Stimulated activated CD8-positive, alpha-beta memory T cell treated with anti-CD3 and anti-CD28 coated beads, Interleukin-7, amount 100 ng/mL, for 4 hours (primary cell): ENCODE measurements at places on chromosomes 2 and 18.

DNA sequence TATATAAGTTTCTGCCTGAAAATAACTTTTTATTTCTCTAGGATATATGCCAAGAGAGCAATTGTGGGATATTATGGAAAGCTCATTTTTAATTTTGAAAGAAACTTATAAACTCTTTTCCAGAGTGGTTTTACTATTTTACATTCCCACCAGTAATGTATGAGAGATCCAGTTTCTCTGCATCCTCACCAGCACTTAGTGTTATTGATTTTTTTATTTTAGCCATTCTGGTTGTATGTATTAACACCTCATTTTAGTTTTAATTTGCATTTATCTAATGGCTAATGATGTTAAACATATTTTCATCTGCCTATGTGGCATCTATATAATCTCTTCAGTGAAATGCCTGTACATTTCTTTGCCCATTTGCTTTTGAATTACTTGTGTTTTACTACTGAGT, 597.7 kb upstream of the RAB6C start:
- no peak for DNase-seq

DNA sequence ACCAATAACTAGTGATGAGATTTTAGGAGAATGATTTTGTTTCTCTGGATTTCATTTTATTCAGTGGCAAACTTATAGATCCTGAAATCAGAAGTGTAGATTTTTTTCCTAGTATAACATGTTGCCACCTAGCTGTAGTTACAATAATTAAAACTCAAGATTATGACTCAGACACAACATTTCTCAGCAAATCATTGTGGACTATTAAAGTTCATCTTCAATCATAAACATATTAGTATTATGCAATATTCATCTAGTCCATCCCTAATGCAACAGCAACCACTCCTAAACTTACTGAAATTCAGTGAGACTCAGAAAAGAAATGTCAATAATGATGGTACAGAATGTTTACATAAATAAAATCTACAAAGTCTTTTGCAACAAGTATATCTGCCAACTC, 51.3 kb downstream of the USP34 start:
- no peak for DNase-seq

- no peak for DNase-seq
Observed at GRCh38 chr18:9617006-9617542, 2.7 kb upstream of the PPP4R1 start.

- no peak for DNase-seq
Observed at GRCh38 chr18:34493099-34493544, 217.0 kb upstream of the DTNA start.

DNA sequence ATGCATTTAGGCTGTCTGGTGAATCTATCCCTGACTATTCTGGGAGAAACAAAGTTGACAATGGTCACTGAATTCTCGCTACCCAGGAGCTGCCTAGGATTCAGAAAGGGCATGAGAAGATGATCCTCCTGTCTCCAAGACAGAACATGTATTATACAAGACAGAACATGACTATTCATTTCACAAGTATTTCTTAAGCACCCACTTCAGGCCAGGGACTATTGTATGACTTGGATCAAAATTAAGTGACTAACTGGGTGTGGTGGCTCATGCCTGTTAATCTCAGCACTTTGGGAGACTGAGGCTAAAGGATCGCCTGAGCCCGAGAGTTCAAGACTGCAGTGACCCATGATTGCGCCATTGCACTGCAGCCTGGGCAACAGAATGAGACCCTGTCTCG, 235.8 kb upstream of the RAB12 start:
- no peak for DNase-seq

DNA sequence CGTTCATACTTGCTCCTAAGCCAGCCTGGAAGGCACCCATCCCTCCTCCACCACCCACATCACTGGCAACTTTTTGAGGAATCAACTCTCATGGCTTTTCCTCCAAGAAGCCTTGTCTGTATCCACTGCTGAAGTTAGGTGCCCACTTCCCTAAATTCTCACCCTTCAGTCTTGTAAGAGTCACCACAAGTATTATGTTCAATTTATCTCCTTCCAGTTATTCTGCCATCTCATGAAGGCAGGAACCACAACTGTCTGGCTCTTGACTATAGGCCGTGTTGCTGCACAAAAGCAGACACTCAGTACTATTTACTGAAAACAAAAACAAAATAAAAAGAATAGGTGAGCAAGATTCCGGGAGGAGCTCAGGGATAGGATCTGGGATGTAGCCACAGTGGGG, 234.8 kb downstream of the CYRIA start:
- no peak for DNase-seq

DNA sequence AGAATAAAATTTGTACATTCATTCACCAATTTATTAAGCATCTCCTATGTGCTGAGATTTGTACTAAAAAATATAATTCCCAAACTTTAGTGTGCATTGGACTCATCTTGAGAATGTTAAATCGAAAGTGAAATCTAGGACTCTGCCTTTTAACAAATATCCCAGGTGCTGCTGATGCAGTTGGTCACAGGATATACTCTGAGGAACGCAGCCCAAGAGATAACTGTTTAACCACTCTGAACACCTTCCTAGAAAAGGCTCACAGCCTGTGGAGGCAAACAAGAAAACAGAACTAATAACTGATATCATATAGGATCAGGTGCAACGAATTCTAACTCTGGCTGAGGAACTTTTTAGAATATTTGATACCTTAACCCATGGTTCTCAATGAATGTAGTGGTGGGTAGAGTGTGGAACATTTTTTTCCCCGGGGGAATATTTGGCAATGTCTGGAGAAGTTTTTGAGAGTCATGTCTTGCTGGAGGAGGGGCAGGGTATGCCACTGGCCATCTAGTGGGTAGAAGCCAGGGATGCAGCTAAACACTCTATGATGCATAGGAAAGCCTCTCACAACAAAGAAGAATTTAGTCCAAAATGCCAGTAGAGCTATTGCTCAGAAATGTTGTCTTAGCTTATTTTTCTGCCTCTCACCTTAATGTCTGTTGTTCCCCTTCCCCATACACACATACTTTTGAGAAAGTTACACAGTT, 96.5 kb downstream of the EHBP1 start:
- DNase-seq = no peak

GRCh38 chr18:45463451-45463850, 151.8 kb upstream of the SLC14A2 start:
- DNase-seq = no peak

- no peak for DNase-seq
Observed at GRCh38 chr2:179096090-179096489, 46.2 kb upstream of the CCDC141 start.

GRCh38 chr2:203662951-203663350, 43.5 kb upstream of the CD28 start:
- no peak for DNase-seq

GRCh38 chr2:41884718-41885117, 163.1 kb upstream of the PKDCC start:
- DNase-seq = no peak

GRCh38 chr18:27121108-27121507, 64.0 kb downstream of the CHST9 start:
- no peak for DNase-seq

DNA sequence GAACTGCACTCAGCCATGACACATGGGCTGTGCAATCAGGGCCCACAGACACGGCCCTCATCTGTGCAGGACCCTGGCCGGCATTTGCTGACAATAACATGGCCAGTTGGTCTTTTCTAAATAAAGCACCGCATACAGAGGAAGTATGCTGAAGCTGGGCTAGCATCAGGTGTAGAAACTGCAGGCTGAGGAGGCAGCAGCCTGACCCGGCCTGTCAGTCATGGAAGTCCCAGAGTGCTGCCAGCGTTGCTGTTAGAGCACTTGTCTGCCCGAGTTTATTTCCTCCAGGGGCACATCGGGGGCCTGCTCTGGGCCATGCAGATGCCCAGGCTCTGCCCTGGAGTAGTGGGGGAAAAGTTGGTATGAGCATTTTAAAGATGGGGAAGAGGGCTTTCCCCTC, 4.1 kb upstream of the PTPN18 start:
- DNase-seq = no peak

- DNase-seq = no peak
Observed at GRCh38 chr2:15557887-15558311, 3.2 kb downstream of the NBAS start.

GRCh38 chr18:62450546-62451410, 72.0 kb upstream of the ZCCHC2 start:
- no peak for DNase-seq

GRCh38 chr18:57980573-57981307, 63.3 kb upstream of the NEDD4L start:
- DNase-seq = no peak

GRCh38 chr2:196891136-196891535, 35.4 kb downstream of the PGAP1 start:
- DNase-seq = no peak

DNA sequence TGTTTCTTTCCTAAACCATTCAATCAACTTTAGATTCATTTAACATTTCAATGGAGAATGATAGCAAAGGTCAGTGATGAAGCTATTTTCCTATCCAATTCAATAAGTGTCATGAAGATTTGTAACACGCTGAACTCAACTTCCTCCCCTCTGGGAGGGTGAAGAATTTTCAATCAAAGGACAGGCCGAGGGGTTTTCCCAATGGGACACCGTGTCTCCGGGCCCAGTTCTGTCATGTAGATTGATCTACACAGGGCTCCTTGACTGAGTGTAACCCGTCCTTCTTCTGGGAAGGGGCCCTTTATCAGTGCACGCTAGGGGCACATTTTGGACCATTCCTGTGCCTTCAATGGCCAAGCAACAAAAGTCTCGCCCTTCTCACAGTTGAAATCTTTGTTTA, 90.1 kb downstream of the KCNE4 start:
- DNase-seq = no peak

DNA sequence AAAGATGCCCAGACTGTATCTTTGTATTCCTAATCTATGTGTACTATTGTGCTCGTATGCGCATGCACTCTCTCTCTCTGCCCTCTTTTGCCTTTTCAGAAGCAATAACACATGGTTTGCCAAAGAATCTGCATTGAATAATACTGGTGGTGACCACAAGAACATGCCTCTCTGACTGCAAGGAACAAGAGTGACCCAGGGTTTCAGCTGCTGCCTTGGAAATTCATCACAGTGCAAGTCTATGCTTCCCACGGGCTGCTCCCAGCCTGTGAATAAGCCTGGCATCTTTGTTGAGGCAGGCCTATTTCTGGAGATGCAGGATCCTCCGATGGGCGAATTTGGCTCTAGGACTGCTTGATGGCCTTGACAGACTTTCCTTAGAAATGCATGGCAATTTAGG, 689.4 kb upstream of the FANCL start:
- no peak for DNase-seq

DNA sequence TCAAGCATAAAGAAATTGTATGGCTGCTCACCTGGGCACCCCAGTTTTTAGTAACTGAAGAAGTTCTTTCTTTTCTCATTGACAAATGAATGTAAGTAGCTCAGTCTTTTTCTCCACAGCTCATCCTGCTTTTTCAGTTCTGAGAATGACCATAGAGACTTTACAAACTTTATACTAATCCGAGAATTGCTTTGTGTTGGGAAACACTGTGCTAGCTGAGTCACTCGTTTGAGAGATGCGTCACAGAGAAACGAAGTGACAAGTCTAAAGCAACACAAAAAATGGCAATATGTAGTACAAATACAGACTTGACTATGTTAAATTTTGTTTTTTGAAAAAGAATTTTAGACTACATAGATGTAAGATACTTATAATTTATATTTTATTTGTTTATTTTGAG, 9.0 kb downstream of the LRRTM4 start:
- no peak for DNase-seq

DNA sequence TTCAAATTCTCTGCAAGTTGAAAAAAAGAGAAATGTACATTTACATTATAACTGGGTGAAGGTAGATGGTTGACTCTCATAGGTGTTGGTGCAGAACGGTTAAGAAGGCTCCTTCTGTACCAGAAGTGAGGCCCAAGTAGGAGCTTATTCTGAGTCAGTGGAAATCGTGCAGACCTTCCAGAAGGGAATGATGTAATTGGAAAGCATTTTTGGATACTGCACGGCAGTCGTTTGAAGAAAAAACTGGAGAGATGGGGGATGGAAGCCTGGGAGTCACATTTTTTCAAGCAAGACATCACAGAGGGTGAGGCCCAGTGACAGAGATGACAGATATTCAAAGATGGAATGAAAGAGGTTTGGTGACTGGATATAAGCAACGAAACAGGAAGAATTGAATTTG, 39.4 kb downstream of the HRH4 start:
- DNase-seq = no peak

GRCh38 chr2:172072706-172073105, 12.6 kb upstream of the DLX1 start:
- no peak for DNase-seq

- no peak for DNase-seq
Observed at GRCh38 chr2:145344076-145344724, 824.3 kb upstream of the ZEB2 start.

GRCh38 chr2:86617153-86617552, 6.5 kb downstream of the RNF103 start:
- DNase-seq = no peak

- DNase-seq = peak; percentile 86
Observed at GRCh38 chr2:60819155-60819862, 62.1 kb upstream of the REL start.

DNA sequence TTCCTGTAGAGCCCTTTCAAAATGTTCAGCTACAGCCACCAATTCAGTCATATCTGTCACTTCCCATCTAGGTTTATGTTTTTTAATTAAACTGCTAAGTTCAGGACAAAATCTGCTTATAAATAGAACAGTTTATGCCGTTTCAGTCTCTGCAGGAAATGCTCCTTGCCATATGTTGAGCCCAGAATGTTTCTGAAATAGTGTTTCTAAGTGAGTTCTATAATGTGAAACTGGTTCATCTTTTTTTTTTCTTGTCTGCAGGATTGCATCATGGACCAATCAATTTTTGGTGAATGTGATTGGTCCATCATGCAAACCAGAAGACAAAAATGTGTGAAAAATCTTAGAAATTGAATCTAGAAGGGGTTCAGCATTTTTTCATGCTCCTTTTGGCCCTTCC, 30.2 kb upstream of the RHOB start:
- DNase-seq = no peak

GRCh38 chr18:59266886-59267502, 6.3 kb downstream of the RAX start:
- DNase-seq = no peak

DNA sequence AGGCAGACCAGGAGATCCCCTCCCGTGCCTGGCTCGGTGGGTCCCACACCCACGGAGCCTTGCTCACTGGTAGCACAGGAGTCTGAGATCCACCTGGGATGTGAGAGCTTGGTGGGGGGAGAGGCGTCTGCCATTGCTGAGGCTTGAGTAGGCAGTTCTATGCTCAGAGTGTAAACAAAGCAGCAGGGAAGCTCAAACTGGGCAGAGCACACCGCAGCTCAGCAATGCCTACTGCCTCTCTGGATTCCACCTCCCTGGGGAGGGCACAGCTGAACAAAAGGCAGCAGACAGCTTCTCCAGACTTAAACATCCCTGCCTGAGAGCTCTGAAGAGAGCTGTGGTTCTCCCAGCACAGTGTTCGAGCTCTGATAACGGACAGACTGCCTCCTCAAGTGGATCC, 85.1 kb downstream of the UGP2 start:
- DNase-seq = no peak
